ENCODE measurements at places on chromosomes 13 and 19. TPM values are rescaled to one million over a fixed set of nuclear protein-coding genes. Genes with fewer than 3 reads are reported as not detected.

- no peak for DNase-seq
Observed at GRCh38 chr19:46406976-46407375, 6.4 kb downstream of the CCDC8 start.

GRCh38 chr13:44543369-44543768 lies 32.8 kb downstream of the TSC22D1 start:
- no peak for DNase-seq

DNA sequence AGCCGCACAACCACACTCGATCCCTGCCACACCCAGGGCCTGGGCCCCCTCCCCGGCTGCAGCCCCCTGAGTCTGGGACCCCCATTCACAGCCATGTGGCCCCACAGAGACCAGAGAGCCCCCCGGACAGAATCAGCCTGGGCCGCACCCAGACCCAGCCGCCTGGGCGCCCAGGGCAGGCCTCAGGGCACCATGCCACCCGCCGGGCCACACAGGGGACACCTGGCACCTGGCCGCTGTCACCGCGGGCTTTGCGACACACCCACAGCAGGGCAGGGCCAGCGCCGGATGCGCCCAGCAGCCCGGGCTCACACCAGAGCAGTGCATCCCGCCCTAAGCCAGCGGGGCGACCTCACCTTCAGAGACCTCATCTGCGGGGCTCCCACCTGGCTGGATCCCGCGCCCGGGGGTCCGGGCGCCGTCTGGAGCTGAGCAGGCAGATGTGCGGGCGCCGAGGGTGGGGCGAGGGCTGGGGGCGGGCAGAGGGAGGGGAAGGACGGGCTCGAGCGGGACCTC lies 443 bp downstream of the TBXA2R start:
- DNase-seq: peak; percentile 41

DNA sequence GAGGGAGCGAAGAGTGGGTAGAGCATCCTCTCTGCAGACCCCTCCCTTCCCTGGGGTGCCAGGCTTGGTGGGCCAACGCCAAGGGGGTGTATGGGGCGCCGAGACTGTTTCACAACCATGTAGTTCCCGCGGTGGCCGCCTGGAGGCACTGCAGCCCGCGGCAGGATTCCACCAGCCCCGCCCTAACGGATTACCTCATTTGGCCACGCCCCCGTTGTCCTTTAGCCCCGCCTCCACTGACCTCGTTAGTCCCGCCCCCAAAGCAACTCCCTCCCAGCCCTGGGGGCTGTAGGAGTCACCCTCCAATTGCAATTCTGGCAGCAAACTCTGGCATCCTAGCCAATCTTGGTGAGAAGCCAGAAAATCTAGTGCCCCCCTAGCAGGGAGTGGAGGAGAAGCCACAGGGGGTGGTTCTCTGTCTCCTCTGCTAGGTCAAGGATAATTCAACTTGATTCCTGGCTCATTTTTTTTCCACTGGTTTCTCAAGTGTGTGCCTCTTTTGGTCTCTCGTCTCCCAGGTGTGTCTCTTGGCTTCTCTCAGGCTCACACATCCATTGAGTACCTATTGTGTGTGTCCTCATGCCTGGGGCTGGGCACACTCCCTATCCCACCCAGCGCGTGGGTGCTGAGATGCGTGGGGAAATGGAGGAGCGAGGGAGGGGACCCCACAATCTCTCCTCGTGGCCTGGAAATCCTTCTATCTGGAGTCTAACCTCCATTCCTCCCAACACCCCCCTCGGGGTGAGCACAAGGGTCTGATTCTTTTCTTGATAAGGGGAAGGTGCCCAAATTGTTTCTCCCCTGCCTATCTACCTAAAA lies 2.0 kb downstream of the OLFM2 start:
- DNase-seq: peak; percentile 91

- no peak for DNase-seq
Observed at GRCh38 chr13:112056739-112057438, 10.1 kb upstream of the SOX1 start.

GRCh38 chr13:80012251-80012650 lies 328.7 kb downstream of the SPRY2 start:
- no peak for DNase-seq

DNA sequence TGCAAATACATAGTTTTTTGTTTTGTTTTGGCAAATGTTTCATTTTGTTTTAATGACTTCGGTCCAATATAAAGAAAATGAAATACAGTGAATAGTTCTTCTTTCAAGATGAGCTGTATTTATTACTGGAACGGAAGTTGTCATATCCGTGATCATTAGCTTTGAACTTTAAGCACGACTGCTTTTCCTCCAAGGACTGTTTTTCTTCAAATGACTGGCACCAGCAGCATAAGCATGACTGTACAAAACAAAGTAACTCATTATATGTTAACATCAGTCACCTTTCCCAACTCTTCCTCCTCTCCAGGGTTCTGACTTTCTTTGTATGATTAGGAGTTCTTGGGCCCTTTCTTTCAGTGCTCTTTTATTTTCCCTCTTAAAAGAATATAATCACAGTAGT lies 20.5 kb downstream of the EDNRB start:
- no peak for DNase-seq

GRCh38 chr13:34419755-34420154 lies 522.3 kb upstream of the NBEA start:
- DNase-seq: no peak

AMER2 gene
- total RNA-seq: not detected

FGF22 gene
- total RNA-seq: 0.22 TPM

GPR12 gene
- total RNA-seq: not detected

ETV2 gene
- total RNA-seq: 0.83 TPM

POU4F1 gene
- total RNA-seq: 0.06 TPM

ZNF493 gene
- total RNA-seq: 14.3 TPM

NXNL1 gene
- not detected for total RNA-seq

LAIR1 gene
- total RNA-seq: 33.1 TPM

NKPD1 gene
- total RNA-seq: not detected
